Testis (tissue), 5 donors: ENCODE measurements at places on chromosomes 16 and 17.
A peak's percentile ranks its signal among the peaks of the same experiment; 100 is the strongest.

- no peaks in the 10 kb centered on the region for H3K36me3 ChIP-seq
- no peak overlapping the region for H3K4me3 ChIP-seq
- DNase-seq, result no peak
- no peaks in the 10 kb centered on the region for H3K27me3 ChIP-seq
- H3K4me1 ChIP-seq, result no peaks in the 10 kb centered on the region
These were observed 101.8 kb downstream of the FOXL1 start for GRCh38 chr16:86680162-86680561.

- DNase-seq, result no peak
- H3K36me3 ChIP-seq, result no peaks in the 10 kb centered on the region
- H3K27me3 ChIP-seq, result no peaks in the 10 kb centered on the region
- H3K27ac ChIP-seq, result no peak overlapping the region
- no peaks in the 10 kb centered on the region for H3K4me1 ChIP-seq
These were observed 36.1 kb upstream of the MRC2 start for GRCh38 chr17:62591333-62591732.

GRCh38 chr17:39631403-39631802 is 4.7 kb downstream of the PPP1R1B start:
- H3K36me3 ChIP-seq, result no peaks in the 10 kb centered on the region
- H3K27ac ChIP-seq, result no peak overlapping the region
- no peaks in the 10 kb centered on the region for H3K27me3 ChIP-seq

GRCh38 chr17:82843904-82844680 is 4.3 kb upstream of the ZNF750 start:
- no peak overlapping the region for H3K4me3 ChIP-seq
- H3K36me3 ChIP-seq, result no peaks in the 10 kb centered on the region
- H3K27ac ChIP-seq, result peak overlapping the region; percentile 45
- no peaks in the 10 kb centered on the region for H3K27me3 ChIP-seq
- DNase-seq, result no peak

DNA sequence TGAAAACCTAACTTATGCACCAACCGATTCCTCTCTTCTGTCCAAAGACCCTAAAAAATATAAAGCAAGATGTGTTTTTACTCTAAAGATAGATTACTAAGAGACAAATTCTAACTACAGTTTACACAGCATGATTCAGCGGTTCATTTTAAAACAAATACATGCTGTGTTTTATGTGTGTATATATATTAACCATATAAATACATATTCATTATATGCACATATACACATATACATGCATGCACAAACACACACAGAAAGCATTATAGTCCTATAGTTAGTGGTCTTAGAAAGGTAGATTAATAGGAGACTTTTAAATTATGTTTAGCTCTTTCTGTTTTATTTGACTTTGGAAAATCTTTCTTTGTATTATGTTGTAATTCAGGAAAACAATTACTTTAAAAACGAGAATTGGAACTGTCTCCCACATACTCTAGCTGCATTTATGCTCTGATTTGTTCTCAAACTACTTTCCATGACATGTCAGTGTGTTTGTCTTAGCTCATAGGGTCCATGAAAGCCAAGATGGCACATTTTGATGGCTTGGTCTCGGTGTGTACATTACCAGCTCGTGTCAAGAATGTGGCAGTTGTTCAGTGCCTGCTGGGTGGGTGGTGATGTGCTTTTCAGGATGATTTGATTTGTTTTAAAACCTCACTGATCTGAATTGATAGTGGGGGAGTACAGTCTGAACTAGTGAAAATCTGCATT is 548.8 kb upstream of the SALL1 start:
- no peaks in the 10 kb centered on the region for H3K36me3 ChIP-seq
- no peak overlapping the region for H3K27ac ChIP-seq
- H3K27me3 ChIP-seq, result no peaks in the 10 kb centered on the region
- no peaks in the 10 kb centered on the region for H3K4me1 ChIP-seq
- H3K4me3 ChIP-seq, result no peak overlapping the region
- no peak for DNase-seq

DNA sequence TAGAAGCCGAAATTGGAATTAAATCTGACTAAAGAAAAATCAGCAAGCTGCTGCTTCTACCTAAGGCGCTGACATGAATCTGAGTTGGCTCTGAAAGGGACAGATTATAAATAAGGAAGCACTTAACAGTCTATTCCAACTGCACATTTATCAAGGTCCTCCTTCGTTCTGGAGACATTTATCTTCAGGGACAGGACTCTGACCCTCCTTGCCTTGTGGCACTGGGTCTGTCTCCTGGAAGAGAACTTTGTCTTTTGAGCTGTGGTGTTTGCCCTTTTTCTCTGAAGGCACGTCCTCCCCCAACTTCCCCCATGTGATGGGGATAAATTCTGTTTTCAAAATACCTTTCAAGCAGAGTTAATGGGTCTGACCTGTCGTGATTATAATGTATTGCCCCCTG is 47.0 kb upstream of the MARCHF10 start:
- no peaks in the 10 kb centered on the region for H3K4me1 ChIP-seq

GRCh38 chr17:70120425-70120824 is 45.4 kb downstream of the KCNJ16 start:
- H3K27me3 ChIP-seq, result no peaks in the 10 kb centered on the region
- no peak for DNase-seq
- no peaks in the 10 kb centered on the region for H3K4me1 ChIP-seq
- no peak overlapping the region for H3K27ac ChIP-seq
- no peaks in the 10 kb centered on the region for H3K36me3 ChIP-seq
- no peak overlapping the region for H3K4me3 ChIP-seq

DNA sequence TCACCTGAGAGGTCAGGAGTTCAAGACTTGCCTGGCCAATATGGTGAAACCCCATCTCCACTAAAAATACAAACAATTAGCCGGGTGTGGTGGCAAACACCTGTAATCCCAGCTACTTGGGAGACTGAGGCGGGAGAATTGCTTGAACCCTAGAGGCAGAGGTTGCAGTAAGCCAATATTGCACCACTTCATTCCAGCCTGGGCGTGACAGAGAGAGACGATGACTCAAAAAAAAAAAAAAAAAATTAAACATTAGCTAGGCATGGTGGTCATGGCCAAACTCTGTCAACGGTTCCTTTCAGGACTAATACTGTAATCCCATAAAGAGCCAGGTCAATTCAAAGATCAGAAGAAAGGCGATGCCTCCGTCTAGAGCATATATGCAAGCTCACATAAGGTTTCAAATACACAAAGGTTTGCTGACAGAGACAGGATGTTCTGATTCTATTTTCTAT is 2.4 kb downstream of the RNF157 start:
- H3K27ac ChIP-seq, result no peak overlapping the region
- H3K27me3 ChIP-seq, result no peaks in the 10 kb centered on the region
- H3K4me3 ChIP-seq, result no peak overlapping the region
- no peaks in the 10 kb centered on the region for H3K36me3 ChIP-seq
- H3K4me1 ChIP-seq, result no peaks in the 10 kb centered on the region

DNA sequence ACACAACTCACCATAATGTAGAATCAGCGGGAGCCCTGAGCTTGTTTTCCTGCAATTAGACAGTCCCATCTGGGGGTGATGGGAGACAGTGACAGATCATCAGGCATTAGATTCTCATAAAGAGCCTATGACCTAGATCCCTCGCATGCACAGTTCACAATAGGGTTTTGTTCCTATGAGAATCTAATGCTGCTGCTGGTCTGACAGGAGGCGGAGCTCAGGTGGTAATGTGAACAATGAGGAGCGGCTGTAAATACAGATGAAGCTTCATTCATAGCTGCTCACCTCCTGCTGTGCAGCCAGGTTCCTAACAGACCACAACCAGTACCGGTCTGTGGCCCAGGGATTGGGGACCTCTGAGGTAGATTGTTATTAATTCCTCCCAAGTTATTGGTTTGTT is 2.9 kb upstream of the DOK4 start:
- H3K36me3 ChIP-seq, result no peaks in the 10 kb centered on the region
- no peaks in the 10 kb centered on the region for H3K27me3 ChIP-seq
- no peak overlapping the region for H3K4me3 ChIP-seq
- peaks cover 12% of the 10 kb centered on the region for H3K4me1 ChIP-seq
- no peak for DNase-seq
- no peak overlapping the region for H3K27ac ChIP-seq

- H3K27me3 ChIP-seq, result no peaks in the 10 kb centered on the region
- peak within 1 kb of the TSS; percentile 34 for H3K4me3 ChIP-seq
- no peaks in the 10 kb centered on the region for H3K36me3 ChIP-seq
- H3K4me1 ChIP-seq, result peaks cover 3% of the 10 kb centered on the region
- H3K27ac ChIP-seq, result no peak within 1 kb of the TSS
- peak; percentile 10 for DNase-seq
These were observed at the start of gene RAB11FIP4 for GRCh38 chr17:31391496-31391949. Gene RAB11FIP4 (plus strand): TSS chr17:31391675. CDS start chr17:31391853, 178 bp downstream.

GRCh38 chr16:70758786-70759185 is 42.2 kb downstream of the VAC14 start:
- no peak for DNase-seq
- no peak overlapping the region for H3K27ac ChIP-seq
- H3K27me3 ChIP-seq, result no peaks in the 10 kb centered on the region
- H3K4me1 ChIP-seq, result no peaks in the 10 kb centered on the region

DNA sequence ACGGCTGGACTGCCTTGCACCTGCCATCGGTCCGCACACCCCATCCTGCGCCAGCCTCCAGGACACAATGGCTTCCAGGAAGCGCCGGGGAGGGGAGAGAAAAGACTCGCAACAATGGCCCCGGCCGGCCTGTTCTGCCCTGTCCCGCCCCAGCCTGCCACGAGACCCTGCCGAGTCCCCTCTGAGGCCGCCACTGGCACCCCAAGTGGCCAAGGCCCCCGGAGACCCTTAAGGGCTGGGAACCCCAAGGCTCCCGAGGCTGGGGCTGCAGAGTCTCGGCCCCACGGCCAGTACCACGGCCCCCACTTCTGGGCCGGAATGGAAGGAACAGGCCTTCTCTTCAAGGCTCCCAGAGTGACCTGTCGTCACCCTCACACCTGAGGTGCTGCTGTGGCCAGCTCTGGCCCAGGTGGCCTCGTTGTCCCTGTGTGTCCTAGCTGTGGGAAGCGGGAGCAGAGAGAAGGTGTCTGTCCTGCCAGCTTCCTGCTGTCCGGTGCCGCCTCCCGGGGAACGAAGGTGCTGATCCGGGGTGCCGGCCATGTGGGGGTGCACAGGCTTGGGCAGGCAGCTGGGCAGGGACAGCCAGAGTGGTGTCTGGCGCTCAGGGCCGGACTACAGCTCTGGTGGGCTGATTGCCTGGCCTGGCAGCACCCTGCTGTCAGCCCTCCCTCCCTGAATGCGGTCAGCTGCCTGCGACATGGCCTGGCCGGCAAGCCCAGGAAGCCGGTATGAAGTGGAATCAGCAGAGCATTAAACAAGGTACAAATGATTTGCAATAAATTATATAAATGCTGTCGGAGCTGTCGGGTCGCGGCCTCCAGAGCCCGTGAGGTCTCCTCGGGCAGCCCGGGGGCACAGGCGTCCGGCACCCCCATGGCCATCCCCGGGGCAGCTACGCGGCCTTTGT is 8.2 kb upstream of the CACNA1H start:
- no peak overlapping the region for H3K4me3 ChIP-seq
- H3K27me3 ChIP-seq, result no peaks in the 10 kb centered on the region
- no peak for DNase-seq
- no peaks in the 10 kb centered on the region for H3K36me3 ChIP-seq
- no peak overlapping the region for H3K27ac ChIP-seq

GRCh38 chr16:88194397-88195268 is 188.1 kb upstream of the ZNF469 start:
- H3K36me3 ChIP-seq, result no peaks in the 10 kb centered on the region
- no peak for DNase-seq
- no peak overlapping the region for H3K27ac ChIP-seq
- H3K4me1 ChIP-seq, result no peaks in the 10 kb centered on the region

- DNase-seq, result no peak
- no peak overlapping the region for H3K4me3 ChIP-seq
- no peaks in the 10 kb centered on the region for H3K27me3 ChIP-seq
These were observed 105.8 kb upstream of the GSE1 start for GRCh38 chr16:85507342-85507741.

GRCh38 chr17:68771867-68772515 is 170.8 kb upstream of the FAM20A start:
- H3K4me1 ChIP-seq, result peaks cover 6% of the 10 kb centered on the region
- DNase-seq, result peak; percentile 57
- no peak overlapping the region for H3K4me3 ChIP-seq
- peak overlapping the region; percentile 71 for H3K27ac ChIP-seq
- H3K36me3 ChIP-seq, result no peaks in the 10 kb centered on the region

GRCh38 chr17:17836250-17836817 is 452 bp downstream of the SREBF1 start:
- peak overlapping the region; percentile 87 for H3K4me3 ChIP-seq
- no peaks in the 10 kb centered on the region for H3K36me3 ChIP-seq
- no peaks in the 10 kb centered on the region for H3K27me3 ChIP-seq
- peak overlapping the region; percentile 95 for H3K27ac ChIP-seq

DNA sequence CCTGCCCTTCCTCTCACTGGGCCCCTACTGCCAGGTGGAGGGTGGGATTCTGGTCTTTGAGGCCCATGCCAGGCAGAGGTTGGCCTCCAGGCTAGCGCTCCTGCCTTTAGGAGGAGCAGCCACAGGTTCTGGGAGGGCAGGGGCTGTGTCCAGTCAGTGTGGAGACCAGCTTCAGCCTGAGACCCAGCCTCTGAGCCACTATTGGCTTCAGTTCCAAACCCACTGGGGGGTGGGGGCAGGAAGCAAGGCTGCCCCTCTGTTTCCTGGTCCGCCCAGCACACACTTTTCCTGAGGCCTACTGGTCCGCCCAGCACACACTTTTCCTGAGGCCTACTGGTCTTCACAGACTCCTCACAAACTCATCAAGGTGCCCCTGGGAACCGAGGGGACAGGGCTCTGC is 16.4 kb downstream of the SLC5A10 start:
- peaks cover 5% of the 10 kb centered on the region for H3K4me1 ChIP-seq
- H3K36me3 ChIP-seq, result no peaks in the 10 kb centered on the region
- no peak overlapping the region for H3K27ac ChIP-seq
- no peak for DNase-seq
- no peak overlapping the region for H3K4me3 ChIP-seq

GRCh38 chr16:2768403-2769089 is 8.5 kb downstream of the ELOB start:
- no peaks in the 10 kb centered on the region for H3K27me3 ChIP-seq
- H3K27ac ChIP-seq, result peak overlapping the region; percentile 48
- H3K4me1 ChIP-seq, result peaks cover 39% of the 10 kb centered on the region
- no peak for DNase-seq
- H3K36me3 ChIP-seq, result no peaks in the 10 kb centered on the region

DNA sequence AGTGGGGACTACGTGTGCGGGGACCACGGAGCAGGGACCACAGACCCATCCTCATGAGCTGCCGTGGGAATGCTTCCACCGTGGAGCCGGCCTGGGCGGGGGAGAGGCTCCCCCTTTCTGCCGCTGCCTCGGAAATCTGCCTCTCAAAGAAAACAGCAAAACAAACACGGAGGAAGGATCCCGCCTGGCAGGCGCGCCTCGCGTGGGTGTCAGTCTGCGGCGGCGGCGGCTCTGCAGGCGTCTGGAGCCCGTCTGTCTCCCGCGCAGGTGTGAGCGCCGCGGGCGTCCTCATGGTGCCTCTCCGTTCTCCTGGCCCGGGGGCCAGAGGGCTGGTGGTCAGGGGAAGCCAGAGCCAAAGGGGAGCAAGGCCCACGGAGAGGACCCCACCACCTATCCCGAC is 27.5 kb downstream of the GSE1 start:
- no peak overlapping the region for H3K4me3 ChIP-seq
- no peak for DNase-seq
- no peaks in the 10 kb centered on the region for H3K27me3 ChIP-seq
- no peak overlapping the region for H3K27ac ChIP-seq
